ENCODE measurements at places on chromosomes 7 and 10.

DNA sequence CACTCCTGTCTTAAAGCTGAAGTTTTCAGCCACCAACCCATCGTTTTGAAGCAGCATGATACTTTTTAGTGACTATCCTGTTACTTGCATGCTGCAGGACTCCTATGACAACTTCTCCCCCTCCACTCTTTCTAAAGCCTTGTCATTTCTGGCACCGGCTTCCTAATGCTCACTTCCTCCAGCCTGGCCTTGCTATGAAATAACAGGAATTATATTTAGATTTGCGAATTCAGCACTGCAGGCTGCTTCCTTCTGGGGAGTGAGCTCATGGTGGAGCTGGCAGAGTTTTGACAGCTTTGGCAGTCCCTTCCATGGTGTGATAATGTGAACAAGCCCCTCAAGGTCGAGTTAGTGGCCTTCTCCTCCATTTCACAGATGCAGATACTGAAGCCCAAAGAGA lies 13.4 kb downstream of the BLNK start:
- no peak for DNase-seq

GRCh38 chr7:44386139-44386913 lies 60.9 kb upstream of the CAMK2B start:
- DNase-seq: no peak

DNA sequence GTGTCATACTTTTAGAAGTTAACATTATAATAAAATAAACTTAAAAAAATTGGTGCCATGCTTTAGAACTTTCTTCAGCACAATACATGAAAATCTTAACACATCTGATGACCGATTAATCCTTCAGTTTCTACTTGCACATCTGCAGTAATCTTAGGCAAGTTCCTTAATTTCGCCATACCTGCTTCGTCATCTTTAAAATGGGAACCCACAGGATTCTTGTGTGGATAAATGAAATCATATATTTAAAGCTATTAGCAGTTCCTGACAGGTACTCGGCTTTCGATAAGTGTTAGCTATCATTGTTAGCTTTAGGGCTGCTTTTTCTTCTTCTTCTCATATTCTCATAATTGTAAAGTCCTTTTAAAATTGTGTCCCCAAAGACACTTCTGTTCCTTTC lies 907 bp upstream of the VPS50 start:
- no peak for DNase-seq

- no peak for DNase-seq
Observed at GRCh38 chr10:122113161-122113944, 124.4 kb downstream of the TACC2 start.

DNA sequence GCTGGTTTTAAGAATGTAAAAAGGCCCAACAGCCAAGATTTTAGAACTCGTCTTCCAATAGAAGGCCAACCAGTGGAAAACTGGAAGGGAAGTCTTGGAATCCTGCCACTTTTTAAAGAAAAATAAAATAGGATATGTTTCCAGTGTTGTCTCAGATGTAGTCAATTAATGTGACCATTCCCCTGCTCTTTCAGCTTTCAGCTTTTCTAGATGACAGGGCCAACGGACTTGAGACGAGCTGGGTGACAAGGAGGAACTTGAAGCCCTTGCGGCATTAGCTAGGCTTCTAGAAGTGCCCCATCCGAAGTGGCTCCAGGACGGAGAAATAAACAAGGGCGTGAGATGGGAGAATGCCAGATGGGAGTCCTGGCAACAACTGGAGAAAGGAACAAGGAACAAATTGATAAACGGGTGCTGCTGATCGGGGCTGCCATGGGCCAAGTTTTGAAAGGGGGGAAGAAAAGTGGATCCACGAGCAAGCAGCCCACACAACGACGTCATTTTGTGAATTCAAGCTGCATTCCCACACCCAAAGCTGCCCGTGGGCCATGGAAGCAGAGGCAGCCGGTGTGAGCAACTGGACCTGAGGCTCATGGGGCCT lies 42.3 kb downstream of the CTBP2 start:
- no peak for DNase-seq

All from CD4-positive, alpha-beta T cell treated with Interleukin-4 for 1 hour (primary cell).